ENCODE measurements at places on chromosomes 12 and 14.

- DNase-seq, result no peak
These were observed 1.5 kb downstream of the CYP46A1 start for GRCh38 chr14:99685596-99685995.

DNA sequence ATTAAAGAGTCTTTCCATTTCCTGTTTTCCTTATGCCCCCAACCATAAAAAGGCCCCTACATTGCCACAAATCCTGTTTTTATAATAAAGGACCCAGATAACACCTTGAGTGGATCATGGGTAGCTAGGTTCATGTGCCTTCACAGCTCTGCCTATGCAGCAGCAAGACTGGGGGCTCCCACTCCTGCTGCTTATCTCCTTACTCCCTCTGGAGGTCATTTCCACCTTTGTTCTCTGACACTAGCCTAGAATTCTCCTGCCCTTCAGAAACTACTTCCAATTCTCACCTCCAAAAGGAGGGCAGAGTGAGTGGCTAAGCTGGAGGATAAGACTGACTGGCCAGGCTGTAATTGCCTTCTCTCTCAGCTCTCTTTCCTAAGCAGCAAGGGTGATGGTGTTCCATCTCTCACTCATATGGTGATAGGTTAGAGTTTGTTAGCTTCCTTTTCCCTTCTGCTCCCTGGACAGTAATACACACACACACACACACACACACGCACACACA, 20.0 kb upstream of the STAC3 start:
- DNase-seq, result no peak

DNA sequence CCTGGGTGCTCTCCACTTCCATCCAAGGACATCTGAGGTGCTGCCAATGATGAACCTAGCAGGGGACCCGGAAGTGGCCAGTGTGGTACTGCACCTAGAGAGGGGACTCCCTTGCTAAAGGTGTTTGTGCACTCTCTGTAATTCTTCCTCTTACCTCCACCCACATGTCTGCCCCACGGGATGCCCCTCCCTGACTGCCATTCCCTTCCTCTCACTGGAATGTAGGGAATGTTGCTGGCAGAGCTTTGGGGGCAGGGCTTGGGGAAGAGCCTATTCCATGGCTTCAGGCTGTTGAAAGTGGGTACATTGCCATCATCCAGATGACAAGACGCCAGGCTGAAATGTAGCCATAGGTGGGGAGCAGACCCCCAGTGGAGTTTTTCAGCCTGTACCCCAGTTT, 153.2 kb downstream of the SMOC1 start:
- no peak for DNase-seq

- no peak for DNase-seq
These were observed 16.0 kb downstream of the PLD4 start for GRCh38 chr14:104940526-104941150.

DNA sequence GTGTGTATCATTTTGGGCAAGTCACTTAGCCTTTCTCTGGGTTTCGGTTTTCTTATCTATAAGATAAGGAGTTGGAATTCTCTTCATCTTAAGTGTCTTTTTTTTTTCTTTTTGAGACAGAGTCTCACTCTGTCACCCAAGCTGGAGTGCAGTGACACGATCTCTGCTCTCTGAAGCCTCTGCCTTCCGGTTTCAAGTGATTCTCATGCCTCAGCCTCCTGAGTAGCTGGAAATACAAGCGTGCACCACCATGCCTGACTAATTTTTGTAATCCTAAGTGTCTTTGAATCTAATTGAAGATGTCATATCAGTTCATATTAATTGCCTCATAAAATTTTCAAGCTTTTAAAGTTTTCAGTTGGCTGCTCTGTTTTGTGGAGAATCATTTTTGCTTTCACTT, 4.0 kb downstream of the SRGAP1 start:
- no peak for DNase-seq

DNA sequence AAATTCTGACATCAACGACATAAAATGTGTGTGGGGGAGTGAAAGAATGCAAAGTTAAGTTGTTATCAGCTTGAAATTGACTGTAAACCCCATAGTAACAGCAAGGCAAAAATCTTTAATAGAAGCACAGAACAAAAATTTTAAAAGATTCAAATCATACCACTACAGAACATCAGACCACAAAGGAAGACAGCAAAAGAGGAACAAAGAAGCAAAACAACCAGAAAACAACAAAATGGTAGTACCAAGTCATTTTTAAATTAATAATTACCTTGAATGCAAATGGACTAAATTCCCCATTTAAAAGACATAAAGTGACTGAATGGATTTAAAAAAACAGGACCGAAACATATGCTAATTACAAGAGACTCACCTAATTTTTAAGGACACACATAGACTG, 31.3 kb downstream of the A2M start:
- DNase-seq, result no peak

GRCh38 chr12:100265732-100266584, 921 bp downstream of the DEPDC4 start:
- DNase-seq, result no peak

DNA sequence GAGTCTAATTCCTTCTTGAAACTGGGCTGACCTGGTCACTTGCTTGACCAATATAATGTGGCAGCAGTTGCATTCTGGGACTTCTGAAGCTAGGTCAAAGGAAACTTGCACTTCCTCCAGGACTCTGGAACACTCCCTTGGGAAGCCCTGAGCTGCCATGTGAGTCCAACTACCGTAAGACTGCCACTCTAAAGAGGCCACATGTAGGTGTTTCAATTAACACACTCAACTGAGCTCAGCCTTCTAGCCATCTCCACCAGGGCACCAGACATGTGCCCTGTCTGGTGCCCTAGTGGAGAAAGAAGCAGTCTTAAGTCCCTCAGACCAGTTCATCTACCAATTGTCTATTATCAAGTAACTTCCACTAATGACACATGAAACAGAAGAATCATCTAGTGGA, 6.1 kb upstream of the TEP1 start:
- DNase-seq, result no peak

DNA sequence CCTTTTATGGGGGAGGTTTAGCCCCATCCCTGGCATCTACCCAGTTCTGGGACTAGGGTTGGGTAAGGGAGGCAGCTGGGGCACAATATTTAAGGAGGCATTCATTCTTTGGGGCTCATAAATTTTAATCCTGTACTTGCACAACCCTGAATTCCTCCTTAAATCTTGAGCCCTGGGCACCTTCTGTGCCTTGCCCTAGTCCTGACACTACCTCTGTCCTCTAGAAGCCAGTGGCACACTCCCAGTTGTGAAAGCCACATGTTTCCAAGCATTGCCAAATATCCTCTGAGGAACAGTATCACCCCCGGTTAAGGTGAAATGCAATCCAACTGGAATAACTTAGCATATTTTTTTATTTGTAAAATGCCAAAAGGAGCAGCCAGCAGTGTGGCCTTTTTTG, 36.6 kb downstream of the SLC16A7 start:
- no peak for DNase-seq

- no peak for DNase-seq
These were observed 4.9 kb downstream of the KHNYN start for GRCh38 chr14:24434676-24435075.

GRCh38 chr14:22996768-22997654, 12.9 kb downstream of the C14orf93 start:
- no peak for DNase-seq

- DNase-seq, result no peak
These were observed 134.6 kb downstream of the SLC25A21 start for GRCh38 chr14:37037636-37038387.

DNA sequence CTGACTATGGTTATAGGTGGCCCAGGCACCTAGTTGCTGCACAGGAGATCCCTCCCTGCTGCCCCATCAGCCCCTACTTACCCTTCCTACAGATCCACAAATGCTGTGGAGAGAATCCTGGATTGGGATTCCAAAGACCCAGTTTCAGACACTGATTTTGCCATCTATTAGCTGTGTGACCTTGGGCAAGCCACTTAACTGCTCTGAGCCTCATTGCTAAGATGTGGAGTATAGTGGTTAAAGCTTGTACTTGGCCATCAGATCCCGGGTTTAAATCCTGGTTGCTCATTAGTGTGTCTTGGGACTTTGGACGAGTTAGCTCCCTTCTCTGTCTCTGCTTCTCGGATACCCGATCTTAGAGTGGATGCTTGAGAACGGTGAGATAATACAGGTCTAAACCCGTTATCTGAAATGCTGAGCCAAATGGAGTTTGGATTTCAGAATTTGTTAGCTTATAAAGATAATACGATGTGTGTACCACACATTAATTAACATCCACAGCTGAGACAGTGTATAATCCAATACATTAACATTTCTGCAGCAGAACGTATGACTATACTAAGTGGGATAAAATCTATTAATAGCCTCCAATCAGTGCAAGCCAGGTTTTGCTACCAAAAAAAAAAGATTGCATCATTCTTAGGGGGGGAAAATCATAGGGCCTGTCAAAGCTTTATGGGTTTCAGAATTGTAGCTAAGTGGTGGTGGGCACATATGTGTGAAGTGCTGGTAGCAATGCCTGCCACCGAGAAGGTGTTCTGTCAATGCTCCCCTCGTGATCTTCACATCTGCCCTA, 16.0 kb downstream of the PROX2 start:
- no peak for DNase-seq

GRCh38 chr12:95738024-95738611, 52.4 kb downstream of the NTN4 start:
- DNase-seq, result no peak

- no peak for DNase-seq
These were observed 295.6 kb upstream of the FLRT2 start for GRCh38 chr14:85234156-85235025.

- DNase-seq, result no peak
These were observed 51.0 kb downstream of the ACTN1 start for GRCh38 chr14:68927956-68928675.

- DNase-seq, result no peak
These were observed 30.0 kb downstream of the NOC4L start for GRCh38 chr12:132174015-132174838.

DNA sequence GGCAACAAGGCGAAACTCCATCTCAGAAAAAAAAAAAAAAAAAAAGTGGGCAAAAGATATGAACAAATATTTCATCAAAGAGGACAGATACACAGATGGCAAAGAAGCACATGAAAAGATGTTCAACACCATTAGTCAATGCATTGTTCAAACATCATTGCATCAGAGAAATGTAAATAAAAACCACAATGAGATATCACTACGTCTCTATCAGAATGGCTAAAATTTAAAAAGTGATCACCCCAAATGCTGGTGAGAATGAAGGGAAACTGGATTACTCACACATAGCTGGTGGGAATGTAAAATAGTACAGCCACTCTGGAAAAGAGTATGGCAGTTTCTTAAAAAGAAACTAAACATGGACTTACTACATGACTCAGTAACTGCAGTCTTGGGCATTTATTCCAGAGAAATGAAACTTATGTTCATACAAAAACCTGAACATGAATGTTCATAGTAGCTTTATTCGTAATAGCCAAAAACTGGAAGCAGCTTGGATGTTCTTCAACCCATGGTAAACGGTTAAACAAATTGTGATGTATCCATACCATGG, 3.6 kb downstream of the L2HGDH start:
- DNase-seq, result no peak

- DNase-seq, result no peak
These were observed 3.8 kb upstream of the ASIC1 start for GRCh38 chr12:50053583-50053982.

- no peak for DNase-seq
These were observed 597 bp downstream of the RNF31 start for GRCh38 chr14:24147761-24148428.

- DNase-seq, result no peak
These were observed 162.7 kb downstream of the PRKCH start for GRCh38 chr14:61484031-61484430.

GRCh38 chr12:955939-956338, 6.4 kb upstream of the RAD52 start:
- no peak for DNase-seq

- DNase-seq, result peak; percentile 80
These were observed 206.0 kb upstream of the DCN start for GRCh38 chr12:91388573-91388972.

DNA sequence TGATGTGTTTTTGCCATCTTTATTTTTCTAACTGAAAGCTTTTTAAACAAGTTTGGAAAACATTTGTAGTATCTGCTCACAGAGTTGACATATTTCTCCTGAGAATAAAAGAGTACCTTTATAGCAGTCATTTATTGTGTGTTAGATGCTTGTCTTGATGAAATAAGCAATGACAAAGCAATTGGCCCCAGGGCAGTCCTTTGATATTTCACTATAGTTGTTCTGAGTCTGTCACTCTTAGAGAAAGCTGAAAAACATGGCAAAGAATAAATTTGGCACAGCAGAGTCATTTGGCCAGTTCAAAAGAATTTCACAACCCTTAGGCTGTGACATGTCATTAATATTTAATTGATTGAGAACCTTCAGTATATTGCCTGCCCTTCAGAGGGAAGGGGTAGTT, 166.2 kb downstream of the PTPRO start:
- DNase-seq, result no peak

- no peak for DNase-seq
These were observed 111.6 kb upstream of the NOS1 start for GRCh38 chr12:117472983-117473382.

DNA sequence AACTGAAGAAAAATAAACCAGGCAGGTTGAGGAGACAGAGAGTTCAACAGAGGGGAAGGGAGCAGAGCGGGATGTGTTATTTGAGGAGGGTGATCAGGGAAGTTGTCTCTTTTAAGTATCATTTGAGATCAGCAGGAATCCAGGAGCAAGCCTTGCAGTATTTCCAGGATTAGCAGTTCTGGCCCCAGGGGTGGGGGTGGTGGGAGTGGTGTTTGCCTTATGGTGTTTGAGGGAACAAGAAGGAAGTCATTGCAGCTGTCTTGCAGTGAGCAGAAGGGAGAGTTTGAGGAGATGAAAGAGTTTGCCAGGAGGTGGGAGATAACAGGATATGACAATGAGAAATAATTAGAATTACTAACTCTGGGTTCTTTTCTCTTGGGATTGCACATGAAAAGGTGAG, 418.6 kb downstream of the NELL2 start:
- DNase-seq, result no peak

- DNase-seq, result no peak
These were observed 4.2 kb upstream of the AMN1 start for GRCh38 chr12:31732926-31733548.

- no peak for DNase-seq
These were observed 10.9 kb upstream of the ZNF740 start for GRCh38 chr12:53169644-53170043.

DNA sequence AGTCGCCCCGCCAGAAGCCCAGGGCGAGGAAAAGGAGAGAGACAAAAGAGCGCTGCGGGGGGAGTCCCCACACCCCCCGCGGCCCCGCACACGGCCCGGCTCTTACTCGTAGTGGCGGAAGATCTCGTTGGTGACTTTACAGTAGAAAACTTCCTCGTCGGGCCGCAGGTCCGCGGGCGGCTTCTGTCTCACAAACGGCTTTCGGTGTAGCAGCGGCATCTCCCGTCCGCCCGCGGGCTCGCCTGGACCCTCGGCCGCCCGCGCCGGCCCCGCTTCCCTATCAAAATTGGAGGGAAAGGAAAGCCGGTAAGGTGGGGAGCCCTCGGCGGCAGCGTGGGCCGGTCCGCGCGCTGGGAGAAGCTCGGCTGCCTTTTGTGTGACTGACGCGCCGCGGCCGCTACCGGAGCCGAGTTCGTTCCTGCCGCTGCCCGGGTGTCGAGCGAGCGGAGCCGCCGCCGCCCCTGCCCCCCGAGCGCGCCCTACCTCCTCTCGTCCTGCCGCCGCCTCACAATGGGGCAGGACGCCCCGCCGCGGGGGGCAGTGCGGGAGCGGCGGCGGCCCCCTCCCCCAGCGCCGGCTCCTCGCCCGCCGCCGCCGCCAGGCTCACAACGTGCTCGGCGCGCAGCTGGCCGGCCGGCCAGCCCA, 652 bp downstream of the BAZ1A start:
- DNase-seq, result no peak

- DNase-seq, result no peak
These were observed 18.6 kb downstream of the HSD17B6 start for GRCh38 chr12:56781726-56782125.

All from urinary bladder (tissue), 4 donors.